ENCODE measurements at places on chromosomes 3 and 15. TPM values are rescaled to one million over a fixed set of nuclear protein-coding genes. Genes with fewer than 3 reads are reported as not detected.

DNA sequence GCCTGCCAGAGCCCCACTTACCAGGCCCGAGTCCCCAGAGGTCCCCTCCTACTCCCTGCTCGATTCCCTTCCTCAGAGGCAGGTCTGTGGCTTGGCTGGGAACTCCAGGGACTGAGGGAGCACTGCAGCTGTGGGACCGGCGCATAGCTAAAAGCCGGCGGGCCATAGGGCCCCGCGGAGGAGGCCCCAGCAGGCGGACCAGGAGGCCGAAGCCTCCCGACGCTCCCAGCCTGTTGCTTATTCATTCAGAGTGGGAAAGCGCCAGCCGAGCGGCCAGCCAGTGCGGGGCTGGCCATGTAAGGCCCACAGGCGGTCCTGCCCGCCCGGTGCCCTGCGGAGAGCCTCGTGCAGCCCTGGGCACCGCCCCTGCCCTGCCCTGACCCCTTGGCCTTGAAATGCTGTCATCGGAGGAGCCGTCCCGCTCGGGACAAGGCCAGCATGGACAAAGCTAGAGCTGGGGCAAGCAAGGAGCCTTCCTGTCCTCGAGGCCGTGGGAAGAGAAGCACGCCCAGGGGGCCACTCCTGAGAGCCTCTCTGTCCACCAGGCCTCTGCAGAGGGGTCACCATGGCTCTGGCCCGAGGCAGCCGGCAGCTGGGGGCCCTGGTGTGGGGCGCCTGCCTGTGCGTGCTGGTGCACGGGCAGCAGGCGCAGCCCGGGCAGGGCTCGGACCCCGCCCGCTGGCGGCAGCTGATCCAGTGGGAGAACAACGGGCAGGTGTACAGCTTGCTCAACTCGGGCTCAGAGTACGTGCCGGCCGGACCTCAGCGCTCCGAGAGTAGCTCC lies at the start of gene LOXL1:
Gene LOXL1, plus strand, starts transcription at position 244 of the 784 bp plus-strand sequence. Its CDS starts 322 bp downstream, at position 566.
- H3K4me1 ChIP-seq = peaks cover 24% of the 10 kb centered on the region
- H3K36me3 ChIP-seq = no peaks in the 10 kb centered on the region
- H3K4me3 ChIP-seq = peak within 1 kb of the TSS; percentile 22
- no peak within 1 kb of the TSS for H3K27ac ChIP-seq
- H3K27me3 ChIP-seq = peaks cover 3% of the 10 kb centered on the region

DNA sequence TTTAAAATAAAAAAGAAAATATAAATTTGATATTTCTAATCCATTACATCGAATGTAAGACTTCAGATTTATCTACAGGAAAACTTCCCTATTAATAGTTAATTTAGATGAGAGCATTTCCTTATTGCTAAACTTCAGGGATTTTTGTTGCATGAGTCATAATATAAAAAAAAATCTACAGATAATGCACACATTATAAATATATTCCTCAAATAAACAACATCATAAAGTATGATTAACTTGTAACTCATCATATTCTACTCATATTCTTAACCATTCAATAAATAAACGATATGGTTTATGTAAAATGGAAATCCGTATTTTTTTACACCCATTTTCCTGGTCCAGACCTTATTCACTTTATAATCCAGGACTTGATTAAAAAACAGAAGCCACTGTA lies 477.0 kb downstream of the EPHA3 start:
- H3K27ac ChIP-seq = no peak overlapping the region
- H3K4me3 ChIP-seq = no peak overlapping the region
- H3K4me1 ChIP-seq = no peaks in the 10 kb centered on the region
- H3K27me3 ChIP-seq = no peaks in the 10 kb centered on the region
- no peaks in the 10 kb centered on the region for H3K36me3 ChIP-seq

GRCh38 chr3:32910954-32911353 lies 40.5 kb upstream of the CCR4 start:
- H3K4me3 ChIP-seq = no peak overlapping the region
- no peak for DNase-seq
- no peak overlapping the region for H3K27ac ChIP-seq
- H3K4me1 ChIP-seq = no peaks in the 10 kb centered on the region
- H3K27me3 ChIP-seq = no peaks in the 10 kb centered on the region

DNA sequence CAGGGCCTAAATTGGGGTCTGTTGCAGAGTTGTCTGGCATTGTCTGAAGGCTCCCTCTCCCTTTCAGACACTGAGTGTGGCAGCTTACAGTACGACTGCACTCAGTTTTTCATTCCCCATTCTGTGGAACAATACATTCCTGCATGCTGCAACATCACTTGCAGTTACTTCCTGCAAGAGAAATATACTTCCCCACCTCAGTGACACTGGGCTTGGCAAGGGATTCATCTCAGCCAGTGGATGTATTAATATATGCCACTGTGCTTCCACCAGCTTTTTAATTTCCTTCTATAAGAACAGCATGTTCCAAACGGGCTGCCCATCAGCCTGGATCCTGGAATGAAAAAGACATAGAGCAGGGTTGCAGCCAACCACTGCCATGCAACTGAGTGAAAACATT lies 23.1 kb downstream of the B3GALNT1 start:
- H3K27ac ChIP-seq = no peak overlapping the region
- H3K4me1 ChIP-seq = no peaks in the 10 kb centered on the region
- no peaks in the 10 kb centered on the region for H3K27me3 ChIP-seq
- peaks cover 10% of the 10 kb centered on the region for H3K36me3 ChIP-seq

DNA sequence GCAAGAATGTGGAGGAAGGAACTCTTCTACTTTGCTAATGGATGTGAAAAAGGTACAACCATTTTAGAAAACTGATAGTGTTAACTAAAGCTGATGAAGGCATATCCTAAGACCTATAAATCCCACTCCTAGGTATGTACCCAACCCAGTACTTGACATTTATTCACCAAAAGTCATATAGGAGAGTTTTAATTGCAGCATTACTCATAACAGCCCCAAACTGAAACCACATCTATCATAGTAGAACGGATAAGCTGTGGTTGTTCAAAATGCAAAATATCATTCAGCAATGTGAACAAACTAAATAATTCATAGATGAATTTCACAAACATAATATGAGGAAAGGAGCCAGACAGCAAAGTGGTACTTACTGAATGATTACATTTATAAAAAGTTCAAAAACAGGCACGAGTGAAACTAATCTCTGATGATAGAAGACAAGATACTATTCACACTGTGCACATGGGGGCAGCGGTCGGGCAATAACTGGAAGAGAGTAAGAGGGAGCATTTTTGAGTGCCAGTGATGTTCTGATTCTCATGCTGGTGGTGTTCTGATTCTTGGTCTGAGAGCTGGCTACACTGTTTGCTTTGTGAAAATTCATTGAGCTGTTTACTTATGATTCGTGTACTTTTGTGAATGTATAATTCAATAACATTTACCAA lies 34.3 kb downstream of the GOLIM4 start:
- no peaks in the 10 kb centered on the region for H3K27me3 ChIP-seq
- no peak for DNase-seq
- H3K4me1 ChIP-seq = no peaks in the 10 kb centered on the region
- no peak overlapping the region for H3K27ac ChIP-seq

- DNase-seq = no peak
- peaks cover 4% of the 10 kb centered on the region for H3K36me3 ChIP-seq
- H3K4me3 ChIP-seq = no peak overlapping the region
- no peaks in the 10 kb centered on the region for H3K4me1 ChIP-seq
Measured at GRCh38 chr3:171365489-171365888, 94.7 kb downstream of the TNIK start.

LIPH gene
- 0.09 TPM for total RNA-seq

GP5 gene
- 0.63 TPM for total RNA-seq
